HuH-7.5 (cell line): ENCODE measurements at places on chromosomes 2 and 18.

DNA sequence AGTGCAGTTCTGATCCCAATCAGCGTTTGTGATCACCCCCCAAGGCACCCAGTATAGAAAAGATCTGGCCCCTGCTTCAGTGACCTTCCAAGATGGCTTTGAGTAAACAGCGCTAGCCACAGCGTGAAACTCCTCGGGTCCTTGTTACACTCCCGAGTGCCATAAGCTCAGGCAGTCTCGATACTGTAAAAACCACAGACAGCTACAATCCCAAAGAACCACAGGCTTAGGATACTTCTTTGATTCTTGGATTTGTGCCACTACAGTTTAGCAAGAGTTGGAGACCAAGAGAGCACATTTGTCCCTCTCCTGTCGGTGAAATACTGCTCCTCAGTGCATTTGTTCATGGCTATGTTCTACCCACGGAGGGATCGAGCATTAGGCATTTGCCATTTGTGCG lies 352.5 kb upstream of the ZNF521 start:
- no peak for DNase-seq

DNA sequence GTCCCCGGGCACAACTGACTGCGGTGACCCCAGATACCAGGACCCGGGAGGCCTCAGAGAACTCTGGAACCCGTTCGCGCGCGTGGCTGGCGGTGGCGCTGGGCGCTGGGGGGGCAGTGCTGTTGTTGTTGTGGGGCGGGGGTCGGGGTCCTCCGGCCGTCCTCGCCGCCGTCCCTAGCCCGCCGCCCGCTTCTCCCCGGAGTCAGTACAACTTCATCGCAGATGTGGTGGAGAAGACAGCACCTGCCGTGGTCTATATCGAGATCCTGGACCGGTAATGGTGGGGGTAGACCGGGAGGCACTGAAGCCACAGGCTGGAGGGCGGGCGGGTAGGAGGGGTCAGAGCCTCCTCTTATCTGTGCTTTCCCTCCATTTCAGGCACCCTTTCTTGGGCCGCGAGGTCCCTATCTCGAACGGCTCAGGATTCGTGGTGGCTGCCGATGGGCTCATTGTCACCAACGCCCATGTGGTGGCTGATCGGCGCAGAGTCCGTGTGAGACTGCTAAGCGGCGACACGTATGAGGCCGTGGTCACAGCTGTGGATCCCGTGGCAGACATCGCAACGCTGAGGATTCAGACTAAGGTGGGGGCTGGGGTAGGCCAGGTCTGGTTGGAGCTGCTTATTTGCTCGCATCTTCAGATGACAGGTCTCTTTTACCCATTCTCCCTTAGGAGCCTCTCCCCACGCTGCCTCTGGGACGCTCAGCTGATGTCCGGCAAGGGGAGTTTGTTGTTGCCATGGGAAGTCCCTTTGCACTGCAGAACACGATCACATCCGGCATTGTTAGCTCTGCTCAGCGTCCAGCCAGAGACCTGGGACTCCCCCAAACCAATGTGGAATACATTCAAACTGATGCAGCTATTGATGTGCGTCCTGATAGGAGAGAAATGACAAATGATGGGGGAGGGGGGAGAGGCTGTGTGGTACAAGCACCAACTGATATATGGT lies 780 bp downstream of the HTRA2 start:
- DNase-seq: peak; percentile 53

GRCh38 chr2:159399716-159400415 lies 113.4 kb upstream of the WDSUB1 start:
- no peak for DNase-seq

GRCh38 chr2:66532972-66533868 lies 98.3 kb downstream of the MEIS1 start:
- DNase-seq: no peak

- DNase-seq: no peak
Measured at GRCh38 chr2:188118431-188118830, 173.2 kb upstream of the GULP1 start.

GRCh38 chr18:28030458-28030857 lies 146.5 kb downstream of the CDH2 start:
- DNase-seq: no peak

DNA sequence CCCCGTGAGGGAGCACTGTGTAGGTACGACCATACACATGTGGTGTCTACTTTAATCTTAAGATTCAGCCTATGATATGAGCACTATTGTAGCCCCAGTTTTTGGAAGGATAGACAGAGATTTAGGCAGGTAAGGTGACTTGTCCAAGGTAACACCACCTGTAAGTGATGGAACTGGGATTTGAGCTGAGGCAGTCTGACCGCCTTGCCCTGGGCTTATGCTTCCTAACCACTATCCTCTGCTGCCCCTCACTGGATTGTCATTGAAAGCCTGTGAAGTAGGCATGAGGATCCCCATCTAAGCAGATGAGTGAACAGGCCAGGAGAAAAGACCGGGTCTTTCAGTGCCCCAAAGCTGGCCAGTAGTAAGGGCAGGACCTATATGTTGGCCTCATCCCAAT lies 343.8 kb downstream of the CYRIA start:
- no peak for DNase-seq

- no peak for DNase-seq
Measured at GRCh38 chr2:68404893-68405799, 40.1 kb downstream of the PLEK start.

DNA sequence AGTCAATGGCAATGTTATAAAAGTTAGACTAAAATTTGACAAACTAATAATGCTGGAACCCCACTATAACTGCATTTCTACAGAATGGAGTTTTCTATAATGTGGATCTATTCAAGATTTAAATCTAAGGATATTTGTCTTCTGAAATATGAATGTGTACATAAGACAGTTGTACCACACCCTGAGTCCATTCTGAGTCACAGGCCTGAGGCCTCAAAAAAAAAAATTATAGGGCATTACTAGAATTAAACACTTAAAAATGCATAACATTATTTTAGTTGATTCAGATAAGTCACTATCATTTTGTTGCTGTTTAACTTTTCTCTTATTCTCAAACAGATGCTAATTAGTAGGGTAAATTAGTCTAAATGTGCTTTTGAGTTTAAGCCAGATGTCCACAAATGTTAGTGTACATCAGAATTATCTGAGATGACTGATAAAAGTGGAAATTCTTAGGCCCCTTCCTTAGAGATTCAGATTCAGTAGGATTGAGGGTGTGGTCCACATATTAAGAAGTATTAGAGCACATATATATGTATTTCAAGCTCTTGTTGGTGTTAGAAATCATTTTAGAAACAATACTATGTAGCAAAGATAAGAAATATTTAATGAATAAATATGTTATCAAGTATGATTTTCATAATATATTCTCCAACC lies 42.4 kb upstream of the COL5A2 start:
- no peak for DNase-seq
